ENCODE measurements at places on chromosomes 12 and 14. TPM values are rescaled to one million over a fixed set of nuclear protein-coding genes. Genes with fewer than 3 reads are reported as not detected.

The TMCC3 gene
- 15.3 TPM for total RNA-seq

The FBLN5 gene
- 87.3 TPM for total RNA-seq

The NINJ2 gene
- total RNA-seq = 0.48 TPM

DNA sequence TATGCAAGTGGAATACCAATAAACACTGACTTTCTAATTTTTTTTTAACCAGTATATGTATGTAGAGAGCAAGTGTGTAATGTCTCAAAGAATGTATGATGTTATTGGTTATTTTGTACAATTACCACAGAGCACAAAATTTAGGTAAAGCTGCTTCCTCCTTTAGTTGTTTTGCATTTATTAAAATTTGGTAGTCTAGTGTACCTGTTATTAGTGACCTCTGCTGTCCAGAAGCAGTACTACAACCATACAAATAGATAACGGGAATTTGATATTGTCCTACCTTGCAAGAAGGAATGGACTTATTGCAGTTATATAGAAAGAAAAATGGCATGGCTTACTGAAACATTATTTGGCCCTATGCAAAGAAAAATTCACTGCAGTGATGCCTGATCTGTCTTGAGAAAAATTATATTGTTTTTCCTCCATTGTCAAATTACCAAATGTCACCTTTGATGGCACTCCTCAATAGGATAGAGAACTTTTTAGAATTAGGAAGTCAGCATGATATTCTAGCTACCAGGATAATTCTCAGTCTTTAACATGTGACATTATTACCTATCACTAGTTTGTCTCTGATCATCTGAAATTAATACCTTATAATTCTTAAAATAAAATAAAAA, 153.9 kb upstream of the RMST start:
- no peaks in the 10 kb centered on the region for H3K36me3 ChIP-seq
- no peak overlapping the region for H3K27ac ChIP-seq
- no peaks in the 10 kb centered on the region for H3K27me3 ChIP-seq

- H3K27me3 ChIP-seq = no peaks in the 10 kb centered on the region
- no peak overlapping the region for H3K27ac ChIP-seq
These were observed 18.5 kb downstream of the TMEM132D start for GRCh38 chr12:129885287-129885686.

DNA sequence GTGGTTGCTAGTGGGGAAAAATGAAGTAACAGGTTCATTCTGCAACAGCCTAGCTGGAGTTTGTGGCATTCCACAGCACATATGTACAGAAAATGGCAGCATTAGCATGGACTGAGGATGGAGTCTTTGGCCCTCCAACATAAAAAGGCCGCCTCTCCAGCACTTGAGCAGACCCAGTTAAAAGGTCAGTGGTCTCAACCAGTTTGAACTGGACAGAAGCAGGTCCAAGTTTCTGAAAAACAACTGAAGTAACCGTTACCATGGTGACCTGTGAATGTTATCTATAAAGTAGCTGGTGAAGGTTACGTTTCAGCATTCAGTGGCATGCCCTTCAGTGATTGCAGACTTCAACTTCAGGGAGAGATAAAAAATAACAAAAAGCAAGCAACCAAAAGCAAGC, 34.1 kb upstream of the OR10AD1 start:
- H3K4me1 ChIP-seq = peaks cover 2% of the 10 kb centered on the region
- no peaks in the 10 kb centered on the region for H3K36me3 ChIP-seq
- H3K27me3 ChIP-seq = no peaks in the 10 kb centered on the region
- no peak for DNase-seq

- no peaks in the 10 kb centered on the region for H3K27me3 ChIP-seq
- no peak overlapping the region for H3K4me3 ChIP-seq
- DNase-seq = no peak
- no peaks in the 10 kb centered on the region for H3K36me3 ChIP-seq
- H3K4me1 ChIP-seq = peaks cover 8% of the 10 kb centered on the region
- H3K27ac ChIP-seq = no peak overlapping the region
These were observed 52.3 kb upstream of the ATP2A2 start for GRCh38 chr12:110228756-110229155.

DNA sequence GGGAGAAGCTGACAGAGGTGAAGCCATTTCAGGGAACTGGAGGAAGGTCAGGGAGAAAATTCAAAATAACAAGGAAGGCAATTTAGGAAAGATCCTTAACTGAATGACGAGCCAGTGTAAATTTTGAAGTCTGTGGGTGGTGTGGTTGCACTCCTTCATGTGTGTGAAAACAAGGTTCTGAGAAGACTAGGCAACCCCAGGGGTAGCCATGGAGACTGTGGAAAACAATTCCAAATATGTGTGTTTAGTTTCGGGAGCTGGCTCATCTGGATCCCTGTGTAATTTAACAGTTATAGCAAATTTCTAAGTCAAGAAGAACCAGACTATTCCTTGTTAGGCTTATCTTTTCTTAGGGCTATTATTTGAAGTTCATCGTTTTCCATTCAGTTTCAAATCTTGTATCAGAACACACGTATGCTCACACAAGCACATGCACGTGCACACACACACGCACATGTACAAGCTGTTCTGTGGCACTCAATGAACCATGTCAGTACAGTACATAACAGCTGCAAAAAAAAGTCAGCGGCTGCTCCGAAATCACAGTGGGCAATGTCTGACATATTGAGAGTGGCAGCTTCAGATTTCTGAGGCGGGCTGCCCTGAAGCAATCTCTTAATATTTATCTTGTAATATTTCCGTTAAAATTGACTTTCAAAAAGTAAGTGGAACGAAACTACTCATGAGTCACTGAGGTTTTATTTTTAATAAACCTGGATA, 411.2 kb downstream of the AEBP2 start:
- no peak overlapping the region for H3K4me3 ChIP-seq
- H3K27me3 ChIP-seq = no peaks in the 10 kb centered on the region
- peaks cover 7% of the 10 kb centered on the region for H3K4me1 ChIP-seq

- H3K4me1 ChIP-seq = peaks cover 3% of the 10 kb centered on the region
- peak overlapping the region; percentile 39 for H3K27ac ChIP-seq
- peak; percentile 87 for DNase-seq
- no peaks in the 10 kb centered on the region for H3K27me3 ChIP-seq
These were observed 505.1 kb upstream of the SYT1 start for GRCh38 chr12:78359520-78359919.

DNA sequence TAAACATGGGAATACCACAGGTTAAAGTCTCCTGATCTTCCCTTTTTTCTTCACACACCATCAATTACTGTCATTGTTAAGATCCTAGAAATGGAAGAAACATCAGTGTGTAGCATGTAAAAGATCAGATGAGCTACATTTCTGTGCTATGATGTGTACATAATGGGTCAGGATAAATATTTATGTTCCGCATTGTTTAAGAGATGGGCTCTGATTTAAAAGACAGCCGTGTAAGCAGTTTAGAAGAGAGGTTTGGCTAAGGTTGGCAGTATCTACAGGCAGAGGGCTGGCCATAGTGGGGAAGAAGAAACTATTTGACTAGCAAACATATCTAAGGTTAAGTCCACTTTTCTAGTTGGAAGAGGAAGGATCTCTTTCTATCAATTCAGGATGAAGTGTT, 49.4 kb downstream of the LRRC9 start:
- H3K4me1 ChIP-seq = no peaks in the 10 kb centered on the region
- no peak for DNase-seq
- no peaks in the 10 kb centered on the region for H3K36me3 ChIP-seq
- no peak overlapping the region for H3K4me3 ChIP-seq

DNA sequence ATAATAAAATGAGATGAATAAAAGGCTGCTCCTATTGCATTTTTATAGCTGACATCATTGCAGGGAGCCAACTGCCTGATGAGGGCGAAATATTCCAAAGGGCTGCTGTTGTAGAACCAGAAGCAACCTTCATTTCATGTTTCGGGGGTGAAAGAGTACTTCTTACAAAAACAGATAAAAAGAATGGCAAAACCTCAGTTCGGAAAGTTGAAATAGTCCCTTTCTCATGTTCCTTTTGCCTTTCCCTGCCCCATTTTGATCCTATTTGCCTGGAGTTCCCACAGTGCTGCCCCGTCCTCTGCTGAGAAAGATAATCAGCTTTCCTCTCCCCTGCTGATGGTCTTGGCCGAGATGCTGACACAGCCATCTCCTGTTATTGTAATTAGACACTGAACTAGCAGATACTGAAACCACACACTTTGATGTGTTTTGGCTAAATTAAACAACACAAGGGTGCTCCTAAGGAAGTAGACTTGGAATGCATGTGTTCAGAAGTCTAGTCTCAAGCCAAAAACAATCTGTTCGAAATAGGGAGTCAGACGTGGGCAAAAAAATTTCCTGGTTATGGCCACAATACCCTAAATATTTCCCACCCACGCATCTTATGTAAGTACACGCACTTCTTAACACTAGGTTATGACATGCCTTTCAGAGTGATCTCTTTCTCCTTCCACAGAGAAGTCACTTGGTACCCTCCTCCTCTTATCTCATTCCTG, 117.2 kb downstream of the PPM1H start:
- no peaks in the 10 kb centered on the region for H3K27me3 ChIP-seq
- H3K4me3 ChIP-seq = no peak overlapping the region
- no peaks in the 10 kb centered on the region for H3K36me3 ChIP-seq
- H3K27ac ChIP-seq = peak overlapping the region; percentile 77

DNA sequence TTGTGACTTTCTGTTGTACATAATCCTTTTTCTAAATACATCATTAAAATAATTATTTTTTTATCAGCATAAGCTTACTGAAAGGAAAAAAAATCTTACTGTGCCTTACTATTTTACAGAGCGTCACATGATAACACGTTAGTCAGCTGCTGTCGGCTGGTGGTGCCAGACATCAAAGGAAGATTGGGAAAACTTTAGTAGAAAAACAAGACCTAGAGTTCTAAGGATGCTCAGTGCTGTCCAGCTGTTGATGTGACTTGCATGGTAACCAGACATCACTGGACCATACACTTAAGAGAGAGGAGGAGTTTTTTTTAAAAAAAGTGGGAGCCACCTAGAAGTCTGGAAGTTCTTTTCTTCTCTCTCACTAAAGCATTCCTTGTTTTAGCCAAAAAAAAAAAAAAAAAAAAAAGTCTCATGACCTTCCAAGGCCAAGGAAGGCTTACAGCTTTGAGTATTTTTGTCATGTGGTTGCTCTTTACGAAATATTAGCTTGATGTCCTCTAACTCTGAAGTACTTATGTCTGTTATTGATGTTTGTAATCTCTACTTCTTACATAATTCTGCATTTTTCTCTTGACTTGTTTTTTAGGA, 4.5 kb downstream of the RASSF8 start:
- peaks cover 6% of the 10 kb centered on the region for H3K4me1 ChIP-seq
- no peaks in the 10 kb centered on the region for H3K27me3 ChIP-seq
- DNase-seq = peak; percentile 51
- no peaks in the 10 kb centered on the region for H3K36me3 ChIP-seq

DNA sequence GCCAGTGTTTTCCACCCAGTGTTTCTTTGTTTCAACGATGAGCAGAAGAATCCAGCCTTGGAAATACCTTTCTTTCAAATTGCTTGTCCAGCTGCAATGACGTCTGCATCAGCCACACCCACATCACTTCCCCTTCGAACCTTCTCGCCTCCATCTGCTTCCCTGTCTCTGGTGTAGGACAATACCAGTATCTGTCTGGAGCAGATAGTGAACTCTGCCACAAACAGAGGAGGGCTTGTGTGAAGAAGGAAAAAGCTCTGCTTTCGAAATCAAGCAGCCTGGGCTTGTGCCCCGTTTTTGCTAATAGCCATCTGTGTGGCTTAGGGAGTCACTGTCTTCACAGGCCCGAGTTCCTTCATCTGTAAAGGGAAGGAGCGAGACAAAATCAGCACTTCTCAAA, 415.4 kb downstream of the ZFP36L1 start:
- H3K4me1 ChIP-seq = peaks cover 5% of the 10 kb centered on the region
- peak overlapping the region; percentile 58 for H3K27ac ChIP-seq
- H3K4me3 ChIP-seq = no peak overlapping the region
- DNase-seq = no peak
- no peaks in the 10 kb centered on the region for H3K36me3 ChIP-seq
- H3K27me3 ChIP-seq = no peaks in the 10 kb centered on the region

- no peak for DNase-seq
- no peak overlapping the region for H3K4me3 ChIP-seq
- no peaks in the 10 kb centered on the region for H3K27me3 ChIP-seq
- H3K4me1 ChIP-seq = no peaks in the 10 kb centered on the region
- H3K27ac ChIP-seq = no peak overlapping the region
These were observed 34.9 kb downstream of the LRTM2 start for GRCh38 chr12:1855241-1855640.

DNA sequence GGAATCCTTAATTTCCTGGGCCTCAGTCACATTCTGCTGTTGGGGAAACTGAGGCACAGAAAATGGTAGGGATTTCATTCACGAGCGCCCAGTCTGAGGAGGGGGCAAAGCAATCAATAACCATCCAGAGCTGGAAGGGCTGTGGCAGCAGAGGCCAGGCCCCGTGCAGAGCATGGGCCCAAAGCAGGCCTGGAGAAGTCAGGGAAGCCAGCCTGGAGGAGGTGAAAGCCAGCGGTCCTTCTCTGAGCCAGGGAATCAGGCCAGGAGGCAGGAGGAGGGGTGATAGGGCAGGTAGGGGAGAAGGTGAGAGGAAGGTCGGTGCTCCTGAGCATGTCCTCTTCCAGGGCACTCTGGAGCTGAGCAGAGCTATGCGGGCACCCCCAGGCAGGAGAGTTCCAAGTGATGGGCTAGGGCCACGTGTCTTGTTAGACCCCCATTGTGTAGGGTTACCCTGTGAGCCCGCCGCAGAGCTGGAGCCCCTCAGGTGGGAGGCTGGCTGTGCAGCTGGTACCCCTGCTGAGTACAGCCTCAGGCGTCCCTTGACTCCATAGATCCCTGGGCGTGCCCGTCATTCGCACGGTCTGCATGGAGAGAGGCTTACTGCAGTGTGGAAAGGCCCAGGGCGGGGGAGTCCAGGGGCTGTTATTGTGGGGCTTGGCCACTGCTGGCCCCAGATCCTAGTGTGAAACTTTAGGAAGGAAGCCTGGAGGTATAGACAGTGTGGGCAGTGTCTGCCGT, 4.8 kb downstream of the TNFAIP2 start:
- H3K27me3 ChIP-seq = no peaks in the 10 kb centered on the region
- H3K36me3 ChIP-seq = no peaks in the 10 kb centered on the region
- peak; percentile 40 for DNase-seq
- peaks cover 23% of the 10 kb centered on the region for H3K4me1 ChIP-seq

DNA sequence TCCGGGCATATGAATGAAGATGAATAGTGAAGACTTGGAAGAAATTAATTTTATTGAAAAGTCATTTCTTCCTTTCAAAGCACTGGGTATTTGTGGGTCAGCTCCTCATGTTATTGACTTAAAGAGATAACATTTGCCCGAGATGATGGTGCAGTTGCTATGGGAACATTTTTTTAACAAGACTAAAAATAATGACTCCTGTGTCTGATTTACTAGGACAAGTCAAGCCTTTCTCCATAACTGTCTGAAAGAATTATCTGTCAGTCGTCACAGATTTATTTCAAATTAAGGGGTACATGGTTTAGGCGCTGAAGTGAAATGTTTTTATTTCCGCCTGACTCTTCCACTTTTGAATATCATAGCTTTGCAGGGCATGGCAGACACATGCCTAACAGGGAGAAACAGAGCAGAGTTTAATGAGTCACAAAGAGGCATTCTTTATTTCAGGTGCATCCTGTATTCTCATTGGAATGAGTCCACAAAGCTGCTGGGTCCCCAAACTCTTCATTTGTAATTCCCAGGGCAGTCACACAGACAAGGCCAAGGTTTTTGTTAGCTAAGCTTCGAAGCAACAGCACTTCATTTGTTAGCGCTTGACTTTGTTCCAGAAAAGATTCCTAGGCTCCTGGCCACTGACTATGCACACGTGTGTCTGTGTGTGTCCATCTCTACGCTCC, 4.3 kb upstream of the GPHB5 start:
- DNase-seq = no peak
- no peaks in the 10 kb centered on the region for H3K27me3 ChIP-seq
- no peaks in the 10 kb centered on the region for H3K4me1 ChIP-seq
- H3K27ac ChIP-seq = no peak overlapping the region
- no peak overlapping the region for H3K4me3 ChIP-seq
- no peaks in the 10 kb centered on the region for H3K36me3 ChIP-seq

- no peak overlapping the region for H3K27ac ChIP-seq
- no peak for DNase-seq
- H3K4me3 ChIP-seq = no peak overlapping the region
- H3K27me3 ChIP-seq = no peaks in the 10 kb centered on the region
These were observed 267.6 kb downstream of the DUSP6 start for GRCh38 chr12:89084751-89085150.
